ENCODE measurements at places on chromosomes 2 and 18. TPM values are rescaled to one million over a fixed set of nuclear protein-coding genes. Genes with fewer than 3 reads are reported as not detected.

DNA sequence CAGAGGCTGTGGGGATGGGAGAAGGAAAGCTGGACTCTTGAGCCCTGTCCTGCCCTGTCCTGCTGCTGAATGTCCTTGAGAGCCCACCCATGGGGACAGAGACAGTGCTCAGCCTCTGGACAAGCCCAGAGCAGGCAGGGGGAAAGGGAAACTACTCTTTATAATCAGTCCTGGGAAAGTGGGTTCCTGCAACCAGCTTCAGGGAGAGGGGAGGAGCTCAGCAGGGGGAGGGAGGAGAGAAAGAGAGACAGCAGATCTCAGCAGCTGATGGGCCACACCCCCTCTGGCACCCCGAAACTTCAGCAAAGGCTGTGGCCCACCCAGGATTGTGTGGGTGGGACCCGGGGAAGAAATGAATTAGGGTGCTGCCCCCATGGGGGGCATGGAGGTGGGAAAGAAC is 11.6 kb downstream of the ECEL1 start:
- H3K36me3 ChIP-seq: no peaks in the 10 kb centered on the region
- DNase-seq: no peak
- H3K27ac ChIP-seq: no peak overlapping the region
- peaks cover 21% of the 10 kb centered on the region for H3K27me3 ChIP-seq
- no peaks in the 10 kb centered on the region for H3K4me1 ChIP-seq

DNA sequence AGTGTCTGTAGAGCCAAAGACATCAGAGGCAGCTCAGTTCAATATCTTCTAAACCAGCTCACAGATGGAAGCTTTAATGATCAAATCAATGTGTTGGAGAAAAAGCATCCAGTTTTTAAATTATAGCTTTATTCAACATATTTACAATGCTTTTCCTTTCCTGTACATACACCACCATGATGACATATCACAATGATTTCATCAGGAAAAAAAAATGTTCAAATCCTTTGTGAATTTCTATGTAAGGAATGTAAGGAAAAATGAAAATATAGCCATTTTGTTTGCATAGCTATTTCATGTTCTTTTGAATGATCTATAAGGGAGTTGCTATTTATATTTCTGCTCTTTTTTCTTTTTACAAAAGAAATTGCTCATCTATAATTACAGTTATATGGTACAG is 134.7 kb upstream of the CDH20 start:
- no peaks in the 10 kb centered on the region for H3K36me3 ChIP-seq
- H3K4me3 ChIP-seq: no peak overlapping the region
- no peaks in the 10 kb centered on the region for H3K4me1 ChIP-seq
- no peak overlapping the region for H3K27ac ChIP-seq

GRCh38 chr2:77397763-77398162 is 124.4 kb downstream of the LRRTM4 start:
- no peak for DNase-seq
- H3K4me3 ChIP-seq: no peak overlapping the region
- no peaks in the 10 kb centered on the region for H3K4me1 ChIP-seq
- no peaks in the 10 kb centered on the region for H3K27me3 ChIP-seq

Gene KATNAL2
- total RNA-seq: 1.1 TPM

Gene FAM228A
- total RNA-seq: 0.16 TPM

GRCh38 chr2:207801259-207801658 is 31.6 kb upstream of the FZD5 start:
- H3K27ac ChIP-seq: no peak overlapping the region
- no peak for DNase-seq
- no peaks in the 10 kb centered on the region for H3K27me3 ChIP-seq
- no peaks in the 10 kb centered on the region for H3K4me1 ChIP-seq

DNA sequence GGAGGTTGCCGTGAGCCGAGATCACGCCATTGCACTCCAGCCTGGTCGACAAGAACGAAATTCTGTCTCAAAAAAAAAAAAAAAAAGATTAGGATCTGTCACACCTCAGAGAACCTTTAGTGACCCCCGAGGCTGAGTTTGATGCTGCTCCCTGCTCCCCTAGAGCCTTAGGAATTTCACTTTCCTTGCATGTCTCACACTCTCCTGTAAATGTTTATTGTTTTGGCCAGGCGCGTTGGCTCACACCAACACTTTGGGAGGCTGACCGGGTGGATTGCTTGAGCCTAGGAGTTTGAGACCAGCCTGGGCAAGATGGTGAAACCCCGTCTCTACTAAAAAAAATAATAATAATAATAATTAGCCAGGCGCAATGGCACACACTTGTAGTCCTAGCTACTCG is 31.5 kb downstream of the SRSF7 start:
- H3K36me3 ChIP-seq: peaks cover 49% of the 10 kb centered on the region
- no peak overlapping the region for H3K4me3 ChIP-seq

GRCh38 chr2:126515471-126515870 is 140.5 kb upstream of the GYPC start:
- H3K27me3 ChIP-seq: peaks cover 3% of the 10 kb centered on the region
- H3K27ac ChIP-seq: no peak overlapping the region
- no peaks in the 10 kb centered on the region for H3K4me1 ChIP-seq
- no peak overlapping the region for H3K4me3 ChIP-seq

DNA sequence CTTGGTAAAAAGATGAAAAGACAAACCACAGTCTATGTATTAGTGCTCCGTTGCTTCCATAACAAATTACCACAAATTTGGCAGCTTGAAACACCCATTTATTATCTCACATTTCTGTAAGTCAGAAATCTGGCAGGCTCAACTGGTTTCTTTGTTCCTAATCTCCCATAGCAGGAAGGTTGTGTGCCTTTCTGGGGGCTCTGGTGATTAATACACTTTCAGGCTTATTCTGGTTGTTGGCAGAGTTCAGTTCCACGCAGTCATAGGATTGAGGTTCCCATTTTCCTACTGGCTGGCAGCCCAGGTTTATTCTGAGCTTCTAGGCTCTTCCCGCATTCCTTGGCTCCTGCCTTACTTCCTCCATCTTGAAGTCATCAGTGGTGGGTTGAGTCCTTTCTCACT is 189.3 kb downstream of the ANAPC1 start:
- no peak overlapping the region for H3K4me3 ChIP-seq
- no peak overlapping the region for H3K27ac ChIP-seq
- H3K27me3 ChIP-seq: peaks cover 11% of the 10 kb centered on the region

Gene CD8A
- 1.6 TPM for total RNA-seq

DNA sequence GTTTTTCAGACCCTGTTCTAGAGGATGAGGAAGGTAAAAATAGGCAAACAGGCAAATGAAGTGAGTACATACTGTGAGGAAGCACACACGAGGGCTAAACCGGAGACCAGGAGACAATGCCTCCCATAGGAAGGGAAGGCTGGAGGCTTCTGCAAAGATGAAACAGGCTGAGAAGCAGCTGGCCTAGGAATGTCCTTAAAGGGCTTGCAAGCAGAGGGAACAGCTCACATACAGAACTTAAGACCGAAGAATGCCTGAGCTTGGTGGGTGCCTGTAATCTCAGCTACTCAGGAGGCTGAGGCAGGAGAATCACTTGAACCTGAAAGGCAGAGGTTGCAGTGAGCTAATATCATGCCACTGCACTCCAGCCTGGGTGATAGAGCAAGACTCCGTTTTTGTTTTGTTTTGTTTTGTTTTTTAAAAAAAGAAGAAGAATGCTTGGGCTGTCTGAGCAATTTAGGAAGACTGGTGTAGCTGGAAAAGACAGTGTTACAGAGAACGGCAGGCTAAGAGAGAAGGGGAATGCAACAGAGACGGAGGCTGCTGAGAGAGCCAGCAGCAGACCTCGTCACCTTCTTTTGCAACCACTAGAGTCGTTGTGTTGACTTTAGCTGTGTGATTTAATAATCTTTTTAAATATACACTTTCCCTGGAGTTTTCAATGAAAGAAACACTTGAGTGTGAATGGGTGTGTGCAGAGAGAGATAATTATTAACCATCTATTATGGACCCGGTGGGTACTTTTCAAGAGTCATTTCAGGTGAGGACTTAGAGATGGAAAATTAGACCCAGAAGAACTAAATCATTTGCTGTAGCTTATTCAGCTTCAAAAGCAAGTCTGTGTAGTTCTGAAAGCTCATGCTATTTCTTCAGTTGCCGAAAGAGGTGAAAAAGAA is 232.8 kb downstream of the GALR1 start:
- H3K27ac ChIP-seq: no peak overlapping the region
- H3K36me3 ChIP-seq: no peaks in the 10 kb centered on the region
- no peaks in the 10 kb centered on the region for H3K4me1 ChIP-seq

Gene MYCN
- 0.18 TPM for total RNA-seq

DNA sequence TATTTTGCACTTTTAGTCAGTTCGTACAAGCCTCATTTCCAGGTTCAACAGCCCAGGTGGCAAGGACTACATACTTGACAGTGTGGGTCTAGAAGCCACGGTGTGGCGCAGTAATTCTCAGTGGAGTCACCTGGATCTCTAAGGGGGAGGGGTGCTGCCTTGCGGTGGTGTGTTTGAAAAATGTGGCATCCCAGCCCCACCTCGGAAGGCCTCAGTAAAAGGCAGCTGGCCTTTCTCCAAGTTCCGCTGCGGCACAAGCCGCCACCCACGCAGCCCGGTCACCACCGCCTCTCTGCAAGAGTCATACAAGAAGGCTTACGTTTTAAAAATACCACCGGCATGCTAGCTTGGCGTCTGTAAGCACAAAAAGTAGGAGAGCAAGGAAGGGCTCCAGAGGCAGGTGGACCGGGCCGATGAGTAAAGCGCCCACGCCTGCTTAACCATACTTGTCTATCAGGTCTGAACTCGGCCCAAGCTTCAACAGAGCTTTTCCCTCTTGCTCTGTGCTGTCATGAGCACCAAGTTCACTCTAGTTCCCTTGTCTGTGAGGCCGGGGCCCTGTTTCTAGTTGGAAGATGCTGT is 49.5 kb downstream of the SPRED2 start:
- H3K27me3 ChIP-seq: peaks cover 13% of the 10 kb centered on the region
- H3K4me3 ChIP-seq: peak overlapping the region; percentile 26
- peaks cover 32% of the 10 kb centered on the region for H3K4me1 ChIP-seq
- DNase-seq: peak; percentile 95
- H3K36me3 ChIP-seq: no peaks in the 10 kb centered on the region
- H3K27ac ChIP-seq: peak overlapping the region; percentile 33

Gene BUB1
- 115 TPM for total RNA-seq

Gene SPP2
- not detected for total RNA-seq

Gene LNPK
- total RNA-seq: 27.3 TPM

DNA sequence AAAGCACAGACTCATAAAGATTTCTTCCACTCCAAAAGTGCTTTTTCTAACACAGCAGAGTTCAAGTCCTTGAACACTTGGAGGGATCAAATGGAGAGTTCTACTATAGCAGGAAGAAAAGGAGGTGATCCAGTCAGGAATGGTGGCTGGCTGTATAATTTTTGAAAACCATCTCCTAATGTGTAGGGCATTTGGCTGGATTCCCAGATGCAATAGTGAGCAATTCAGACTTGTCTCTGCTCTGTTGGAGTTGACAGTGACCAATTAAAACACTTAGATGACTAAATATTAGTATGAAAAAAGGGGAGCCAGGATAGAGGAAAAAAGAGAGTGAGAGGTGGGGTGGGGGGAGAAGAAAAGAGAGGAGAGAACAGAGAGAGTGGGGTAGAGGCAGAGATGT is 5.3 kb upstream of the G6PC2 start:
- H3K4me3 ChIP-seq: no peak overlapping the region
- H3K36me3 ChIP-seq: no peaks in the 10 kb centered on the region
- H3K27ac ChIP-seq: no peak overlapping the region
- no peak for DNase-seq

GRCh38 chr18:25416374-25416773 is 64.4 kb upstream of the ZNF521 start:
- no peaks in the 10 kb centered on the region for H3K4me1 ChIP-seq
- no peaks in the 10 kb centered on the region for H3K36me3 ChIP-seq
- no peak overlapping the region for H3K27ac ChIP-seq
- no peak overlapping the region for H3K4me3 ChIP-seq
- peaks cover 5% of the 10 kb centered on the region for H3K27me3 ChIP-seq
- no peak for DNase-seq

Gene ZSWIM2
- total RNA-seq: not detected

DNA sequence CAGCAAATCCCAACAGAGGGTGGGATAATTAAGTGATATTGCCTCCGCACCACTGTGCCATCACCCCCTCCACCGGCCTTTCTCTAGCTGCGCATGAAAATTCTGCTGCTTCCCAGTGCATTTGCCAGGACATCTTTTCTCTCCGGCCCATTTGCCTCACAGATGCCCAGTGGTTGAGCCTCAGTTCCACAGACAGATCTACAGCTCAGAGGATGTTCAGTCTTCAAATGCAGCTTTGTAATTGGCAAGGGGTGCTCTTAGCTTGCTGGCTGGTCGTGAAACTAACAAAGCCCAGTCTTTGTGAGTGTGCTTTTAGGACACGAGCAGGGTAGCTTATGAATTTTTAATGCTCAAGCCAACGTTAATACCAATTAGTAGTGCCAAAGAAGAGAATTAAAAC is 253.3 kb upstream of the REV1 start:
- no peak overlapping the region for H3K4me3 ChIP-seq
- H3K4me1 ChIP-seq: no peaks in the 10 kb centered on the region
- DNase-seq: no peak
